Suppressor macrophage treated with lipopolysaccharide for 4 hours (primary cell): ENCODE measurements at places on chromosomes 5 and 9.

GRCh38 chr5:100852988-100853449, 50.1 kb downstream of the ST8SIA4 start:
- peak; percentile 87 for DNase-seq

DNA sequence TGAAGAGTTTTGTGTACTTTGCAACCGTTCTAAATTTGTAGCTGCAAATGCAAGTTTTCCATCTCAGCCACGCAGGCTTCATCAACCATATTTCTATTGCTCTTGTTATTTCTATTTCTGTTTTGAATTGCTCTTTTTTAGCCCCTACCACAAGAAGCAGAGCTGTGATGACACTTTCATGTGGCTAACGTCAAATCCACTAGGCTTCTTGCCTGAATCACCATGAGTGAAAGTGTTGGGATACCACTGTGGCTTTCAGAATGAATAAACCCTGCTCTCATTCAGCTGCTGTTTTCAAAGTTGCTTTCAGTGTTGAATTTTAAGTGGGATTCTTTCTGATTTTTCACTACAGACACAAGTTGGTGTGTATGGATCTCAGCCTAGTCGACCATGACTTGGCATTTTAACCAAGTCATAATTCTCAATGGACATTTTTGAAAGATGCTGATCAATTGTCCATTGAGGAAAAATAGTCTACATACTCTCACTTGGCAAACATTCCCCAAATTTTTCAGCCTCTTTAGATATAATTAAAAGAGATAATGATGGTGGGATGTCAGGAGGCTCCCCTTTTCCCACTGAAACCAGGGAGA, 41.0 kb upstream of the MTAP start:
- DNase-seq = no peak

GRCh38 chr5:151757233-151758140, 944 bp downstream of the ATOX1 start:
- DNase-seq = no peak

DNA sequence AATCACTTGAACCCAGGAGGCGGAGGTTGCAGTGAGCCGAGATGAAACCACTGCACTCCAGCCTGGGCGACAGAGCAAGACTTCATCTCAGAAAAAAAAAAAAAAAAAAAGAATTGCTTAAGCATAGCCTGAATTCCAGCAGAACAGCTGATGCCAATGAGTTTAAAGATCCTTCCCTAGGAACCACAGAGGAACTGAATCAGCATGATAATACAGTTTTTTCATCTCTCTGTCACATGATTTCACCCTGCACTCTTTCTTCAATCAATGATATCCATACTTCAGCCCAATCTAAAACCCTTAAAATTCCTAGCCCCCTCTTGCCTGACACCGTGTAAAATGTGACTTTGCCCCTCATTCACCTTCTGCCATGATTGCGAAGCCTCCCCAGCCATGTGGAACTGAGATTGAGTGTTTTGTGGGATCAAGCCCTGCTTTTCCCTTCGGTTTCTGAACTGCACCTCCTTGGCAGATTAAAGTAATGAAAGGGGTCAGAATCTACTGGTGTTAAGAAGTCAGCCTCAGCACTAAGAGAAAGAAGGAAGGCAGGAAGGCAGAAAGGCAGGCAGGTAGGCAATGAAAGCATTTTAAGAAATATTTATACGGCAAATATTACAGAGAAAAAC, 20.9 kb upstream of the DMXL1 start:
- peak; percentile 70 for DNase-seq

- DNase-seq = no peak
Measured at GRCh38 chr9:79220251-79220650, 351.5 kb upstream of the TLE4 start.

DNA sequence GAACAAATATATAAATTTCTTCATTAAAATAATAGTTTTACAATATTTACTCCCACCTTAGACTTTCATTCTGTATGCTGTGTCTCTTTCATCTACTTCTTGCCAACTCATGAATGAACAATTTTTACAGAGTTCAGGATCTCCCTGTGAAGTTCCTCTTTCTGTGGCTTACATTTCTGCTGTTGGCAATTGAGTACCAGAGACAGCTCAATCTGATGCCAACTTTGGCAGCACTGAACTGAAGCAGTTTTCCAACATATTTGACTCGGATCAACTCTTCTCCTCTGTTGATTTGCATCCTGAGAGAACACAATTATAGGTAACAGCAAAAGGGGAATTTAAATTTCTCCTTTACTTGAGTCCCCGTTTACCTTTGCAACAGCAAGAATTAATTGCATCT, 1262.2 kb downstream of the EFNA5 start:
- DNase-seq = no peak

- DNase-seq = no peak
Measured at GRCh38 chr9:91764661-91765060, 185.4 kb downstream of the ROR2 start.

- DNase-seq = peak; percentile 15
Measured at GRCh38 chr9:7150153-7150890, 392.5 kb downstream of the KDM4C start.

- no peak for DNase-seq
Measured at GRCh38 chr9:22102146-22103053, 93.3 kb upstream of the CDKN2B start.

GRCh38 chr5:73434461-73434860, 14.1 kb downstream of the FOXD1 start:
- no peak for DNase-seq

- DNase-seq = no peak
Measured at GRCh38 chr9:110601098-110601497, 21.6 kb upstream of the SVEP1 start.

DNA sequence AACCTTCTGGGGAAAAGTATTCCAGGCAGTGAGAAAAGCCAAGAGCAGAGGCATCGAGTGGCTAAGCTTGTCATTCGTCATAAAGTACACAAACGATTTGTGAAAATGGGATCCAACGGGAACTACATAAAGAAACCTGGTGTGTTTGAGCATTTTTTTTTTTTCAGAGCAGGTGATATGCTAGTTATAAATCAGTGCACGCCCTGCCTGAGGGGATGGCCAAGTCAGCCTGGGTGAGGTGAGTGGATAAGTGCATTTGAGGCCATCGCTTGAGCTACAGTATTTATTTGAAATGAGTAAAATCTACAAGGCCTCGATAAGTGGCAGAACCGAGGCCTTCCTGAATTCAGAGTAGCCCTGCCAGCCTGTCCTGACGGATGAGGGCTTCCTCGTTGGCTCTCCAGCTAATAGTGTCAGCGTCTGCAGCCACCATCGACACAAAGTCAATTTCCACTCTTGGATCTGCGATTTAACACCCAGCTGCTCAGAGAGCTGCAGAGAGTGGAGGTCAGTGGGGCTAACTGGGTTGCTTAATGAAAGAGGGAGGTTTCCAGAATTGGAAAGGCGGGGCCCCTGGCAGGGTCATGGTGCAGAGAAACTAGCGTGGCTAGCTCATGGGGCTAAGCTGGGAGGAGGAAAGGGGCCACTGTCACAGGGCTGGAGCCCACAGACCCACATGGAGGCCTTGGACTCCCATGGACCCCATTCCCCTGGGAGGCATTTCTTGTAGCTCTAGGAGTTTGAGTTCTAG, 27.3 kb downstream of the PPARGC1B start:
- no peak for DNase-seq

- no peak for DNase-seq
Measured at GRCh38 chr9:115939065-115939765, 214.4 kb upstream of the PAPPA start.

GRCh38 chr9:13267743-13268142, 11.7 kb downstream of the MPDZ start:
- DNase-seq = no peak

GRCh38 chr5:56349461-56349860, 116.3 kb upstream of the ANKRD55 start:
- DNase-seq = no peak

GRCh38 chr5:143059976-143060765, 290.0 kb downstream of the ARHGAP26 start:
- peak; percentile 60 for DNase-seq

DNA sequence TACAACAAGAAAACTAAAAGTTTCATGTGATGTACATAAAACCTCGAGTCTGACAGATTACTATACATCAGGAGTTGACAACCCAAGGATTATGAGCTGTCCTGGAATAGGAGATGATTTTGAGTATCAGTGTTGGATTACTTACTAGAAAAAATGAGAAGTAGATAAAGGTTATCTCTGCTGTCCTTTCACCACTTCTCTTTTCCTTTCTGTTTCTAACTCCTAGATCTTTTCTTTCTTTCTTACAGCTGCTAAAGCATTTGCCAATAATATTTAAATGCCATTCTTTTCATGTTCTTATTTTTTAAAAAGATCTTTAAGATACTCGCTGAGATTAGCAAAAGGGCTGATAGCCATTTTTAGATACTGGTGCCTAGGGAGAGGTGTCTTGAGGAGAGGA, 14.8 kb downstream of the RBM27 start:
- DNase-seq = peak; percentile 32

DNA sequence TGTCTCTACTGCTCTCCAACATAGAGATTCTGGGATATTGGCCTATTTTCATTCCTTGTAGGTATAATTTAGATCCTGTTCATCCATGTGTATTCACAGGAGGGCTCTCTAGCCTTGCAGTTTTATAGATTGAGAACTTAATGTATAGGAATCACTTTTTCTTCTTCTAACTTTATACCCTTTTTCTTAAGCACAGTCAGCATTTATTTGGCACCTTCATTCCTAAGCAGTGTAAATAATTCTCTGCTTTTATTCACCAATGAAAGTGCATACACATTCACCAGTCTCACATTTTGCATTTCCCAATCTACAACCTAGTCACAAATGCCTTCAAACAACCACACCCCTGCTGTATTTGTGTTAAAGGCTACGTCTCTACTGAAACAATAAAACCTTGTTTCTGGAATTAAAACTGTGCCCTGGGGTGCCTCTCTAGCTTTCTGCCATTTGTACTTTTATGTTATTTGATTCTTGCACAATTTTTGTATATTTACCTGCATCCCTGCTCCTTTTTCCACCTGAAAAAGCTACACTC, 49.3 kb downstream of the NREP start:
- no peak for DNase-seq

DNA sequence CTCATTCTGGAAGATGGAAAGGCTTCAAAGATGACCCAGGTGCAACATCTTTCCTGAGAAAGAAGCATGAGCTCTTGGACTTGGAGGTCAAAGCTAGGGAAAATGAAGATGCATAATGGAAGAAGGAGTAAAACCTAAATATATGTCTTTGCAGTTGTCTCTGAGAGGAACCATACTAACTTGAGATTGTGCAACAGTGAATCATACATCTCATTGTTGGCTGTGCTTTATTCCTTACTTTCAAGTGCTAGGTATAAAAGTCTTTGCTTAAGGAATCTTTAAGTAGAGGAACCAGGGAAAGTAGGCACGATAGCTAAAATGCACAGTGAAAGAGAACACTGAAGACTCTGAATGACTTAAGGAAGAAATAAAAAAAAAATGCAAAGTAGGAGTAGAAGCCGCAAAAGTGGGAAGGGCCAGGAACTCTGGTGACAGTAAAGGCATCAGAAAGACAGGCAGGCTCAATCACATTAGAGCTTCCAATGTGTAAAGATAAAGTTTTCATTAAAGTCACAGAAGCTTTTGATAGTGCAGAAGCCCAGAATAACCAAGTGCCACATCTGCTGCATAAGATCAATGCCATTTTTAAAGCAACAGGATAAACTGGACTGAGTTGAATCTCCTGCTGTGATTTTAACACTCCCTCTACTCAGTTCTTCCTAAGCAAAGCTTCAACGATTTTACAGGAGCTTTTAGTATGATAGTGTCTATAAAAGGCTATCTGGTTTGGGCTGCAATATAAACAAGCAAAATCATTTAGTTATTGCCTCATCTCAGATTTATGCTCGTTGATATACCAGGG, 432.3 kb upstream of the EDIL3 start:
- DNase-seq = peak; percentile 3

- DNase-seq = no peak
Measured at GRCh38 chr5:128772356-128772755, 192.9 kb upstream of the SLC27A6 start.

GRCh38 chr5:10421896-10422691, 19.6 kb upstream of the ROPN1L start:
- peak; percentile 50 for DNase-seq

DNA sequence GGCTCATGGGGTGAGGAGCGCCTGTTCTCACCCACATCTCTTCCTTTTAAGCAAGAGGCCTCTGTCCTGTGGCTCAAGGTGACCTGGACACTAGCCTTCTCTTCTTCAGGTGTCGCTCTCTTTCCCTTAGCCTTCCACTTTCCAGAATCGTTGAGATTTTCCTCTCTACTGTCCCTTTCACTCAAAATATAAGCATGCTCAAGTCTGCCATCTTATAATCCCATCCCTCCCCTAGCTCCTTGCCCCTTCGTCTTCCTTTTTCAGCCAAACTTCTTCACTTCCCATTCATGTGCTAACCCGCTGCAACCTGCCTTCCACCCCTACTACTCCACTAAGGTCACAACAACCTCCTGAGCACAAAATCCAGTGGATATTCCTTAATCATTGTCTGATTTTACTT, 13.1 kb downstream of the PTGR1 start:
- DNase-seq = no peak

- DNase-seq = no peak
Measured at GRCh38 chr9:110249603-110250002, 6.7 kb downstream of the TXN start.

DNA sequence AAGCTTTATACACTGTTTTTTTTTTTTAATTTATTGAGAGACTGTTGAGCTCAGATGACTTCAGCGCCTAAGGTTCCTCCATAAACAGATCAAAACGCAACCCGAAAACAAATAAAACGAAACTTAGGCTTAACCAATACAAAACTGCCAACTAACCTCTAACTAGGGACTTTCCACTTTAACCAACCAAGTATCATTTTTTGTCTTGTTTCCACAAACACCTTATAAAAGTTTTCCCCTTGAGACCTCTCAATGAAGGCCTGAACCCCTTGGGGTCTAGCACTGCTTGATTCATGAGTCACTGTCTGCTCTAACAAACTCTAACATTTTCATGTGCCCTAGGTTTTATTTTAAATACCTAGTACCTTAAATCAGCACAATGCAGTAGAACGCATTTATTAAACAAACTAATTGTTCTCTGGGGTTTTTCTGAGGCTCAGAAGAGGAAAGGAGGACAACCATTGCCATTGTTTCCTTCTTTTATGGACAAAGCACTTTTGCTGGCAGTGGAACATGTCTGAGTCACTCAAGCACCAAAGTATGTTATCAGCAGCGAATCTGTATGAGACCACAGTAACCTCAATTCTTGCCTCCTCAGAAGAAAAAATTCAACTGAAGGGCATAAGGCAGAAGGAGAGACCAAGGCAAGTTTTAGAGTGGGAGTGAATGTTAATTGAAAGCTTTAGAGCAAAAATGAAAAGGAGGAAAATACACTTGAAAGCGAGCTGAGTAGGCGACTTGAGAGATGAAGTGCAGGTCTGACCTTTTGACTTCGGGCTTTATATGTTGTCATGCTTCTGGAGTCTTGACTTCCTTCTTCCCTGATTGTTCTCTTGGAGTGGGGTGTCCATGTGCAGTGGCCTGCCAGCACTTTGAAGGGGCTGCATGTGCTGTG, 97.7 kb upstream of the HCN1 start:
- DNase-seq = no peak

GRCh38 chr5:66144834-66145390, 812 bp downstream of the SREK1 start:
- DNase-seq = no peak

- DNase-seq = no peak
Measured at GRCh38 chr9:96461336-96461735, 11.4 kb downstream of the HABP4 start.

- DNase-seq = no peak
Measured at GRCh38 chr9:130988905-130989304, 20.1 kb upstream of the LAMC3 start.
